Ovary (tissue), 10 donors: ENCODE measurements at places on chromosomes 7 and 10. TPM values are rescaled to one million over a fixed set of nuclear protein-coding genes. Genes with fewer than 3 reads are reported as not detected.

CFTR gene
- total RNA-seq = 2.0 TPM

- no peaks in the 10 kb centered on the region for H3K27me3 ChIP-seq
- no peak overlapping the region for H3K27ac ChIP-seq
- no peaks in the 10 kb centered on the region for H3K36me3 ChIP-seq
- no peak overlapping the region for H3K4me3 ChIP-seq
Observed at GRCh38 chr7:50557099-50557498, 8.1 kb downstream of the DDC start.

EPC1 gene
- 52.9 TPM for total RNA-seq

- no peak overlapping the region for H3K4me3 ChIP-seq
- no peak for DNase-seq
- no peaks in the 10 kb centered on the region for H3K27me3 ChIP-seq
Observed at GRCh38 chr7:114711241-114711640, 210.7 kb upstream of the MDFIC start.

DNA sequence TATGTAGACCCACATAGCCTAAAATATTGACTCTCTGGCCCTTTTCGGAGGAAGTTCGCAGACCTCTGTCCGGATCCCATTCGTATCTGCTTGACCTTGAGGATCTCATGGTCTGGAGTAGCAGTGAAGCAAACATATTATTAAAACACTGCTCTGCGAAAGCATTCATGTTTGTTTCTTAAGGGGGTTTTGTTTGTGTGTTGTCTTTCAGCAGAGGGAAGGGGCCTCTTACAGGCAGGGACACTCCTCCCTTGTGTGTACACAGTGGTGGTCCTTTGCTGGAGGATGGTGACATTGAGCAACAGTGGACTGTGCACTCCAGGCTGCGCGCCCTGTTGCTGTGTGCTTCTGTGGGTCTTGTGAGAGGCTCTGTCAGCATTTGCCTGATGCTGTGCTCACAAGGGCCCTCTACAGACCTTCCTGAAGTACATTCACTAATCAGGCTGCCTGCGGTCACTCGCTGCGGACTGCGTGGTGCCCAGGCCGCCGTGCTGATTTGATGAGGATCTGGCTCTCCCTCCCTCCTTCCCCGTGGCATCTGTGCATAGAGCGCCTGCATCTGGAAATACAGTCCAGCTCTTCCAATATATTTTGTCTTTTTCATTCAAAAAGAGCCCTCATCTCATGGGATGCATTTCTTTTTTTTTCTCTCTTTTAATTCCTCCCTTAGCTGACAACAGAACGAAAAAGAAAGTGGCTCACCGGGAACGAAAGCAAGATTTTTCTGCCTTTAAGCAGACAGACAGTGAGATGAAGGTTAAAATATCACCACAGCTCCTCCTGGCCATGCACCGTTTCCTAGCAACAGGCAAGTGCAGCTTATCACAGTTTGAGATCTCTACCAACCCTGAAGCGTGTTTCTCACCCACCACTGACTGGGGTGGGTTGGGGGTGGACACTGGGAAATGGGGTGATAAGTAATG, 135.8 kb downstream of the CNNM2 start:
- H3K36me3 ChIP-seq = no peaks in the 10 kb centered on the region
- peaks cover 8% of the 10 kb centered on the region for H3K4me1 ChIP-seq
- no peak overlapping the region for H3K27ac ChIP-seq
- peak; percentile 73 for DNase-seq
- H3K4me3 ChIP-seq = peak overlapping the region; percentile 30
